ENCODE measurements at places on chromosomes 13 and 19.
A peak's percentile ranks its signal among the peaks of the same experiment; 100 is the strongest.

DNA sequence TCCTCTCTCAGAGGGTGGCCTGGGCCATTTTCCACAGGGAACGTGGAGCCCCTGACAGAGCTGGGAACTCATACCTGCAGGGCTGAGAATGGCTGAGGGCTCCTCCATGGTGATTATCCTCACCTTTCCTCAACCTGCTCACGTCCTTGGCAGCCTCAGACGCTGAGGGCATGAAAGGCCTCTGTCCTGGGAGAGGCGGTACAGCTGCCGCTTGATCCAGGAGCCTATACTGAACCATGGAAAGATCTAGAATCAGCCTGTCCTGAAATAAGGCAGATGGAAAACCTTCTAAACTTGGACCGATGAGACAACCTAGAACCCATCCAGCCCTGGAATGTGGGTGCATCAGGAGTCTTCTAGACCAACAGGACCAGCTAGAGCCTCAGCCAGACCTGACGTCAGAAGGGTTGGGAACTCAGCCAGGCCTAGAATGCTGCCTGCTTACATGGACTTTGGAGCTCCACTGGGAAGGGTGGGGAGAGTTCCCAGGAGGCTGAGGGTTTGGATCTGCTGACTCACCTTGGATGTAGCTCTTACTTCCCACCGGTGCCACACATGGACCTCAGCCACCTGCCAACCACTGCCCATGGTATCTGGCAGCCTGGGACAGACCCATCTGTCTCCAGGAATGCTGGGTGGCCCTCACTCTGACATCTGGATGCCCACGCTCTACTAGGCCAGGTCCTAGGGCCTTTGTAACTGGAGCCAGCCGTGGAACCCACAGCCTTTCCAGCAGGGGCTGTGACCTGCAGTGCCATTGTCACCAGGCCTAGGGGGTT is 7.5 kb downstream of the KCTD15 start:
- DNase-seq: no peak

- peak; percentile 52 for DNase-seq
Observed at GRCh38 chr19:3095441-3096191, 1.5 kb downstream of the GNA11 start.

- DNase-seq: no peak
Observed at GRCh38 chr19:6744381-6745301, 5.2 kb downstream of the TRIP10 start.

DNA sequence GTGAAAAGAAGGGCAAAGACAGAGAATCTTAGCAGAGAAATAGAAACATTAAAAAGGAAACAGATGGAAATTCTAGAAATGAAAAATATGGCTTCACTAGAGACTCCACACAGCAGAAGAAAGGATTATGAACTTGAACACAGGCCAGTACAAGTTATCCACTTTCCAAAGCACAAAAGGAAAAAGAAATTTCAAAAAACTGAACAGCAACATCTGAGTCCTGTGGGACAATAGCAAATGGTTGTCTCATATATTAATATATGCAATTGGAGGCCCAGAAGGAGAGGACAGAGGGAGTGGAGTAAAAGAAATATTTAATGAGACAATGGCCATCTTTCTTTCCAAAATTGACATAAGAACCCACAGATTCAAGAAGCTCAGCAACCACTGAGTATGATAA is 141.7 kb upstream of the GJB6 start:
- no peak for DNase-seq

GRCh38 chr19:750640-751423 is at the start of gene MISP:
MISP (plus strand) TSS chr19:751112; CDS start chr19:756947, 5,835 bp downstream.
- DNase-seq: no peak

GRCh38 chr19:20278342-20278741 is 111.3 kb downstream of the ZNF486 start:
- DNase-seq: no peak

- DNase-seq: peak; percentile 60
Observed at GRCh38 chr13:26254583-26255111, 718 bp downstream of the CDK8 start.

DNA sequence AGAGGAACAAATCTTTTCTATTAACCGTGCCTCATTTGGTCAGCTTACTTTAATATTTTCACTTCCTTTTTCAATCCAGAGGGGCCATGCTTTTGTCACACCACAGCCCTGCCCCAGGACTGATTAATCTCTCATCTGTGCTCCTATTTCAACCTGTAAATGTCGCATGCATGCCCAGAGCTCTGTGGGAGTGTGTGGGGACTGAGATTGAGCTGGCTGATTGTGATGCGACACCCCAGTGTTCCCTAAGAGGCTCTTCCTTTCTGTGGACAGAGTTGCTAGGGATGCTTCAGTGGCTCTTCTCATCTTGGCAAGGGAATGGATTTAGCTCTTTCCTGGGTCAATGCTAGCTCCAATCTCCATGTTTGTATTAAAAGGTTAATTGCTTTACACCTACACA is 249.6 kb downstream of the TDRD3 start:
- DNase-seq: no peak

- DNase-seq: peak; percentile 32
Observed at GRCh38 chr13:99312493-99312883, 5.3 kb upstream of the GPR183 start.
